ENCODE measurements at places on chromosomes 3 and 15.

DNA sequence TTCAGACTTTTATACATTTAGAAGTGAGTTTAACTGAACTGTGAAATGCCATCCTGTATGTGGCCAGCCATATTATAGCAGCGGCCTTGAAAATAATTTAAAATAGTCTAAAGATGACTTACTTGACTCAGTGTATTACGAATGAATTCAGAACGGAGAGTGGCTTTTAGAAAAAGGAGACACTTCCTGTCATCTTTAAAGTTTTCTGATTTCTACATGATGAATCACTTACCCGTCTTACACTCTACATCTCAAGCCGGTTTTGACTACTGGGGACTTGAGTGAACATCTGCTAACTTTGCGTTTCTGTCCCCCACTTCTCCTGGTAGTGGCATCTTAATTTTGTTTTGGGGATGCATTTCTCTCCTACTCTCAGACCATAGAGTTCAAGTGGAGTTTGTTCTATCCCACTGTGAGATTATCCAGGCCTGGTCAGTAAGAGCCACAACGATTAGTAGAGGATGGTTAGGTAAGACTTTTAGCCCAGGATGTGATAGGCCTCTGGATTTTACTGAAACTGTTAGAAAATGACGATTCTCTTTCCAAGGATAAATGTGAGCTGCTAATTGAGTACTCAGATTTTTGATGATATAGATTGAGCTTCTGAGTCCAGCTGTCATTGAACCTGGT is 175.4 kb upstream of the CADPS start:
- DNase-seq: peak; percentile 71

DNA sequence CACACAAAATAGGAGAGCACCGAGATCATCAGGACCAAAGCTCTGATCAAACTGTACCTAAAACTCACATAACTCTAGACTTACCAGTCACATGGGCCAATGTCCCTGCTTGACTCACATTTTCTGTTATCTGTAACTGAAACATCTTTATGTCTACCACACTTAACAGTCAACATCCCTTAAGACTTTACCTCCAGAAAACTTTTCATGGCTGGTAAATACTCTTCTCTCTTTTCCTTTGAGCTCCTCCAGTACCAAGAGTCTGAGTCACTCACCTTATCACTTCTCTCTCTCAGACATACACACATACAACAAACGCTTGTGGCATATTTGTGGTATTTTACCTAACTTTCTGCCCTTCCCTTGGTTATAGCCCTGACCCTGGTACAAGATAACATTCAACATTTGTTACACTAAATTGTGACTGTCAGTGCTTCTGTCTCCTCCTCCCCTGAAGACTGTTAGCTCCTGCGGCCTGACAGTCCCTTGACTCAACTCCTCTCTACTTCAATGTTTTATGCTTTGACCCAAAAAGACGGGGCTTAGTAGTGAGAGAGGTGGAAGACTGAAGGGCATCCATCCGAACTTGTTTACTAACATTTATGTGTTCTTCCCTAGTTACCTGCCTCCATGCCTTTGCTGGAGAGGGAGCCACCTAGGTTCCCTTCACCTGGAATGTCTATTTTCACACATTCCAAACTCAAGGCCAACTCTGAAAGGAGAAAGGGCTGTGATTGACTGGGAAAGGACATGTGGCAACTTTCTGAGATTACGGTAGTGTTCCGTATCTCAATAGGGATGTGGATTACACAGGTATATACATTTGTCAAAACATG is 3.7 kb upstream of the EFHB start:
- peak; percentile 64 for DNase-seq

DNA sequence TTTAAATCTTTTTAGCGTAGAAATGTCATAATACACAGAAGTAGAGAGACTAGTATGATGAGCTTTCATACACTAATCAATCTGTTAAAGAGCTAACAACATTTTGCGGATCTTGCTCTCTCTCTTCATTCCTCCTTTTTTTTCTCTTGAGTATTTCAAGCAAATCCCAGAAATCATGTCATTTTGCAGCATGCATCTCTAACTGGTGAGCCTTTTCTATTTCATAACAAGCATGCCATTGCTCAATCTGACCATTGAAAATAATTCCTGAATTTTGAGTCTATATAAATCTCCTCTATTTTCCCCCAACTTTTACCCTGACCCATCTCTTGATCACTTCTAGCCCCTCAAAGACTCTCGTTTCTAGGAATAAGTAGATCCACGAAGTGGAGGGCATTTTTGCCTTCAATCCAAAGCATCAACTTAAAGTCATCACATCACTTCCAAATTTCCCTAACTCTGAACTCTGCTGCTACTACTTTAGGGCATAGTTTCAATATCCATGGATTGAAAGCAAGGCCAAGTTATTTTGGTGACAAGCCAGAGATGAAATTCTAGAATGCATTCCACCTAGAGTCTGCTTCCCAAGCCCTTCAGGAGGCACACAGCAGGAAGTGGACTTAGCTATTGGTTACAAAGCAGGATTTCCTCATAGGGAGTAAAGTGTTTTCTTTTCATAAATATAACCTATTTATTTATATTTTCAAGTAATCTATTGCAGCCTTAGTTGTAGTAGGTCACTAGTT is 253.5 kb upstream of the ZPLD1 start:
- DNase-seq: no peak

- DNase-seq: no peak
These were observed 112.6 kb downstream of the DNAJB8 start for GRCh38 chr3:128353991-128354687.

DNA sequence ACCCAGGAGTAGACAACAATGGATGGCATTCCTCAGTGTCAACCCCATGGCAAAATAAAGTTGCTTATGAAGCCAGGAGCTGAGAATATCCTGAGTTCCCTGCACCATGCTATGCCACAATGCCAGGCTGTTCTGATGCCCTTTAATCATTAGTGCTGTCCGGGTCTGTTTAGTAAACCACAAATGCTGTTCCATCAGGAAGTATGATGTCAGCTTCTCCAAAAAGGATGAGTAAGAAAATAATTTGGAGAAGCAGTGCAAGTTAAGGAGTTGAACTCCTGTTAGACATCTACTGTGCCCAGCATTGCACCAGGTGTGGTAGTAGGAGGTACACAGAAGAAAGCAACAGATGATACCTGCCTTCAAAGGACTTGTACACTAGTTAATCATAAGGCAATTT is 67.9 kb upstream of the GUCA1C start:
- peak; percentile 32 for DNase-seq

DNA sequence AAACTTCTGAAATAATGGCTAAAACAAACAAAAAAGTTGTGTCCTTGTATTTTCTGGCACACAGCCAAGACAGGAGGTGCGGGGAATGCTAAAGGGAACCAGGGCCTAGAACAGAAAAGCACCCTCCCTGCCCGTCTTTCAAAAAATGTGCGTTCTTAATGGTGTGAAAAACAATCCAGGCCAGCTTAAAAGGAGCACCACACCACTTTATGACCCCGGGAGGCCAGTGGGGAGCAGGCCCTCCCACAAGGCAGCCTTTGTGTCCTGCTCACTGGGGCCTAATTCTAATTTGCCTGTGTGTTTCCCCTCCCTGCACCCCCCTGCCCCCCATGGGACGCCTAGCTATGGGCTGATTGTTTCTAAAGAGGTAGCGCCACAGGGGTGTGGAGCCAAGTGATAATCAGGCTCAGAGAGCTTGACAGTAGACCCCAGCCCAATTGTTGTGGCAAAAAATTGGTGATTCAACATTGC is 181.4 kb downstream of the GREM1 start:
- DNase-seq: no peak

GRCh38 chr3:195214381-195214780 is 56.6 kb downstream of the XXYLT1 start:
- DNase-seq: no peak

- no peak for DNase-seq
These were observed 69.6 kb downstream of the SMAD3 start for GRCh38 chr15:67134871-67135492.

GRCh38 chr15:41908736-41909461 is 15.0 kb upstream of the SPTBN5 start:
- DNase-seq: no peak

- DNase-seq: no peak
These were observed 12.8 kb upstream of the CRBN start for GRCh38 chr3:3192286-3192675.

GRCh38 chr15:95086531-95087252 is 855.3 kb downstream of the MCTP2 start:
- DNase-seq: peak; percentile 67

DNA sequence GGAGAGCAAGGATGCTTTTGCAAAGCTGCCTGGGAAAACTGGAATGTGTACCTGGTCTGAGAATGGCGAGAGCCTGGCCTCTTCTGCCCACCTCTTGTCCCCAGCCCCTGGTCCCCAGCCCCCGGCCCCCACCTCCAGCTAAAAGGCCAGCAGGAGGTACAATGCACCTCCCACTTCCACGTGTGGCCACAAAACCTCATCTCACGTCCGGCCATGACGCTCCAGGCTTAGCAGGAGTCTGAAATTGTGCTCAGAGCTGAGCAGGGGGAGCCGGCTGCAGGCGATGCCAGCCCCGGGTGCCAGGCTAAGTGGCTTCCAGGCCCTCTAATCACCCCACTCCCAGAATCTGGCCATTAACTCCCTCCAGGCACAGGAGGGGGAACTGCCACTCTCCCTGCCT is 83.1 kb upstream of the PRR20G start:
- DNase-seq: no peak

GRCh38 chr15:88448991-88449461 is 18.2 kb downstream of the MRPL46 start:
- DNase-seq: no peak

DNA sequence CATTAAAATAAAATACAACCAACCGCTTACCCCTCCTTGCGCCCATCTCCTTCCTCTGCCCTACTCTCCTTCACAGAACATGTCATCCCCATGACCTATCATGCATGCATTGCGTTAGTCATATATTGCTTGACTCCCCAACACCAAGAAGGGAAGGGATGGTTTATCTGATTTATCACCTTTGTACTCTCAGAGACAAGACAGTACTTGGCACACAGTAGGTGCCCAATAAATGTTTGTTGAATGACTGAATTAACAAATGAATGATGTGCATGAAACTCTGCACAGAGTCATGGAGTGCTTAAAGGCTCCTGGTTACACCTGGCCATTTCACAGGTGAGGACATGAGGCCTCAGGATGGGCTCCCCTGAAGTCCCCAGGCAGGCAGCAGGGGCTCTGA is 59.7 kb downstream of the IQSEC1 start:
- no peak for DNase-seq

DNA sequence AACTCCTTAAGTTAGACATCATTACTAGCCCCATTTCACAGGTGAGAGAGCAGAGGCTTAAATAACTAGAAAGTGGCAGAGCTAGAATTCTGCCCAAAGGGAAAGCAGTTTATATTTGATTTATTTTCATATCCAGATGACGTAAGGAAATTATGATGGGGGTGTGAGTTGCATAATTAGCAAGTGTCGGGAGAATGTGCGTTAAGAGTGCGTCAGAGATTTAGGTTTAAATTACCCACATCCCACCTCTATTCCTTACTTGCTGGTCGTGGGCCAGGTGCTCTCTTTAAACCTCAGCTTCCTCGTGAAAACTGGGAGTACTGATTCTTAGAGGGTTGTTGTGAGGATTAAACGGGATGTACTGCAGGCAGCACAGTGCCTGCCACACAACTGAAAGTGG is 32.3 kb downstream of the FSTL1 start:
- DNase-seq: no peak

DNA sequence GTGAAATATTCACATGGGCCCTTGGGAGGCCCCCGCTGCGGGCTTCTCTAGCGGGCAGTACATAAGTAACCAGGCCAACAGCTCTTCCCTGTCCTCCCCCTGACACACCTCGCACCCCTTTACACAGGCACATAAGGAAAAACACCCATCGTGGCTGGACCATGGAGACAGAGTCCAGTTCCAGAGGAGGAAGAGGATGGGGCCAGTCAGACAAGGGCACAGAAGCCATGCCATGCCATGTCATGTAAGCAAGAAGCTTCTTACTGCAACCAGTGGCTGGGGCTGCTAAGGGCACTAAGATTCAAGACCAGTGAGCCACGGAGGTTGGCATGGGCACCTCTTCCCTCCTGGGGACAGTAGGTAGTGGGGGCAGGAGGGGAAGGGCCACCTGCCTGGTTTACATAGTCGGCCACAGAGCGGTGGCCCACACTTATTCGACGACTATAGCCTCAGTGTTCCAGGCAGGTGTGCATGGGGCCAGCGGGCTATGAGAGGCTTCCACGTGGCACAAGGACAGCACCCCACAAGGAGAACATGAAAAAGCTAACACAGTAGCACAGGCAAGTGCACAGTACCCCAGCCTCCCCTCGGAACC is 5.7 kb upstream of the CYP11A1 start:
- no peak for DNase-seq

DNA sequence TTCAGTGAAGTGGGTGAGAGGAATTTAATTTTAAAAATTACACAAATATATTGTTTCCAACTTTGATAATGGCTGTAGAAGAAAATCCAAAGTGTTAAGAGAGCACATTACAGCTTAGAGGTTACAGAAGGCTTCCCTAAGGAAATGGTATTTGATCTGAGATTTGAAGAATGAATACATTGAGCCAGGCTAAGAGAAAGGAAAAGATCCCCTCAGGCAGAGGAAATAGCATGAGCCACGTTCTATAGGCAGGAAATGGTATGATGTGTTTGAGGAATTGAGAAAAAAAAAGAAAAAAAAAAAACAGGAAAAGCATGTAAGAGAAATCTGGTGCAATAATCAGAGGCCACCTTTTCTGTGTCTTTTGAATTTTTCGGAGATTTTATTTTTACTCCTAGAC is 48.6 kb downstream of the UNC13C start:
- peak; percentile 10 for DNase-seq

- DNase-seq: no peak
These were observed 949.0 kb downstream of the EPHA3 start for GRCh38 chr3:90056281-90057032.

GRCh38 chr3:183283886-183284285 is 30.8 kb downstream of the B3GNT5 start:
- DNase-seq: no peak

DNA sequence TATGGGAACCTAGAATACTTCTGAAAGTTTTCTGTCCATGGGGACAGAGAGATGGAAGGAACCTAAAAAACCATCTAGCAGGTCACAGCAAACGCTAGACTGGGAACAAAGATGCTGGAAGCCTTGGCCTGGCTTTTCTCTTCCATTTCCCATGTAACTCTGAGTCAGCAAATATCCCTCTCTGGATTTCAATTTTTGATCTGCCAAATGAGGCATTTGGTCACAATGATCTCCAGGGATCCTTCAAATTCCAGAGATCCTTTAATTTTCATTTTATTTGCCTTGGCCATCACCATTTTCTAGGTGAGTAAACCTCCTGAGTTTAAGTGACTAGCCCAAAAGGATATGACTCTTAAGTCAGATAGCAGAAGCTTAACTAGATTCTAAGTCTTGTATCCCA is 39.7 kb downstream of the RTP1 start:
- no peak for DNase-seq
